T47D (cell line): ENCODE measurements at places on chromosomes 2 and 18.

- no peak for DNase-seq
Measured at GRCh38 chr18:63142594-63143225, 176.9 kb downstream of the BCL2 start.

GRCh38 chr2:121736140-121736461, 574 bp downstream of the NIFK start:
- no peak for DNase-seq

DNA sequence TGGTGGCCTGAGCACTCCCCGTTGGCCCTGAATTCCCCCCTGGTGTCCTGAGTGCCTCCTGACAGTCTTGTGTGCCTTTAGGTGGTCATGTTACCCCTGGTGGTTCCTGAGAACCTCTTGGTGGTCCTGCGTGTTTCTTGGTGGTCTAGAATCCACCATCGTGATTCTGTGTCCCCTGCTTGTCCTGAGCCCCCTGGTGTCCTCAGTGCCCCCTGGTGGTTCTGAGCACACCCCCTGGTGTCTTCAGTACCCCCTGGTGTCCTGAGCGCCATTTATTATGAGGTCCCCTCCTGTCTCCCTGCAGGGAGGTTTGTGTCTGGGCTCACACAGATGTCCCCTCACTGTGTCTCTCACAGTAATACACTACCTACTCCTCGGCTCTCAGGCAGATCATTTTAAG, 61.3 kb upstream of the MAL start:
- no peak for DNase-seq

- no peak for DNase-seq
Measured at GRCh38 chr2:236755278-236755840, 185.7 kb downstream of the ACKR3 start.

DNA sequence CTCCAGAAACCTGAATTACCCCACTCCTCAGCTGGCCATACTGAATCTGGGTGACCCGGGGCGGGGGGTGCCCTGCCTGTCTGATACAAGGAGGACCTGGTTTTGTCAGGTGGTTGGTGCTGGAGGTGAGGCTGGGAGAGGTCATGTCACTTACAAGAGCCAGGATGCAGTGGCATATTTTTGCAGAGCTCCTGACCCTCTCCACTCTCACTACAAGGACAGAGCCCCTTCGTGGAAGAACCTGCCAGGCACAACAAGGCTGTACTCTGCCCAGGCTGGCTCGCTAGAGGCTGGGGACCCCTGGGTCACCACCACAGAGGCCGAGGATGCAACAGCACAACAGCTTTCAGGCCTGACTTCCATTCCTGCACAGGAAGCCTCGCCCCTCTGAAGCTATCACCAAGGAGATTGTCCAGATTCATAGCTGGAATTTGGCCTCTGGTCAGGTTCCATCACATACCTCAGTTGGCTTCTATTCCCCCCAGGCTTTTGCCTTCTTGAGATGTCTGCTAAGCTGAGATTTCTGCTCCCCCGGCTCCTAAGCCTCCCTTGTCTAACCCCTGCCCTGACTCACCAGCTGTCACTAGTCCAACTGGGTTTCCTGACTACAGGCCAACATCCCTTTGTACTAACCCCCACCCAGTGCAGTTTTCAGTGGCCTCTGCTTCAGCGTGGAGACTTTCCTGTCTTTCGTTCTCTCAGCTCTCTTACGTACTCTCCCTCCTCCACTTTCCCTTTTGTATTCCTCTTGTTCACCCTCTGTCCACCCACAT, 132.5 kb upstream of the EPAS1 start:
- DNase-seq = no peak
